ENCODE measurements at places on chromosomes 1 and 21.

GRCh38 chr1:228339766-228340685 is 66.6 kb downstream of the TRIM11 start:
- DNase-seq = no peak

DNA sequence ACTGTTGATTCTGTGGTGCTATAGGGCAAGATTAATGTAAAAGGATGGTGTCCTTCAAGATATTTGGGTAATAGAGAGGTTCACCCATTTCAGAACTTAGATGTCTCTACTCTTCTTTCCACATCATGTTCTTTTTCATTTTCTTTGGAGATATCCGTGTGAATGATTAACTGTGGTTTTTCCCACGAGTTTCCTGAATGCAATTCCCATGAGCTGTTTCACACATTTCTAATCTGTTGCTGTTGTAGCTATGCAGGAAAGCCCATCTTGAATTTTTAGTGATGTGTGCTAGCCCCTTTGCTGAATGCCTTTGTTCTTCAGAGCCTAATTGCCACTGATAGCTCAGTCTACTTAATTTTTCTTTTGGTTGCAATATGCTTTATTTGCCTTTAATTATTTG is 27.6 kb downstream of the SNX27 start:
- no peak for DNase-seq

DNA sequence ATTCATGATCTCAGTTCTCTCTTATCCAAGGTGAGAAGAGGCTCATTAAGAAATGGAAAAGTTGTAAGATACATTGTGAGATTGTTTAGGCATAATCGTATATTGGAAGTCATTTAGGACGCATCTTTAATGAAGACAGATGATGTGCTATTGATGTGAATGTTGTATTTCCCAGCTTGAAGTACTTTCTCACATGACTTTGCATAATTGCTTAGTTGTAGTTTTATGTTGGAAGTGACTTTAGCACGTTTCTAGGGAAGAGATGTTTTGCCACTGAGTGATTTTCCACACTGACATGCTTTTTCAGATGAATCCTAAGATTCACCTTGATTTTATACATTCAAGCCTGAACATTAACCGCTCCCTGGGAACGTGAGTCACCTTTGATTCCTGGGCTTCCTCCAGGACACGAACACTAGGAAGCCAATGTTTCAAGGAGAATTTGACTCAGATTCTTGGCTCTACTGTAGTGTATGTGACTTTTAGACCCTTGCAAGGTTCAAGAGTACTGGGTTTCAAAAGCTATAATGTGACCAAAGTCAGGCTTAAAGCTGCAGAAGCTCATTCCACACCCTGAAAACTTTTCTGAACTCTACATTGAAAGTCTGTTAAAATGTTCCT is 27.9 kb downstream of the ANGEL2 start:
- DNase-seq = no peak

GRCh38 chr1:196094821-196095220 is 513.4 kb downstream of the KCNT2 start:
- no peak for DNase-seq

DNA sequence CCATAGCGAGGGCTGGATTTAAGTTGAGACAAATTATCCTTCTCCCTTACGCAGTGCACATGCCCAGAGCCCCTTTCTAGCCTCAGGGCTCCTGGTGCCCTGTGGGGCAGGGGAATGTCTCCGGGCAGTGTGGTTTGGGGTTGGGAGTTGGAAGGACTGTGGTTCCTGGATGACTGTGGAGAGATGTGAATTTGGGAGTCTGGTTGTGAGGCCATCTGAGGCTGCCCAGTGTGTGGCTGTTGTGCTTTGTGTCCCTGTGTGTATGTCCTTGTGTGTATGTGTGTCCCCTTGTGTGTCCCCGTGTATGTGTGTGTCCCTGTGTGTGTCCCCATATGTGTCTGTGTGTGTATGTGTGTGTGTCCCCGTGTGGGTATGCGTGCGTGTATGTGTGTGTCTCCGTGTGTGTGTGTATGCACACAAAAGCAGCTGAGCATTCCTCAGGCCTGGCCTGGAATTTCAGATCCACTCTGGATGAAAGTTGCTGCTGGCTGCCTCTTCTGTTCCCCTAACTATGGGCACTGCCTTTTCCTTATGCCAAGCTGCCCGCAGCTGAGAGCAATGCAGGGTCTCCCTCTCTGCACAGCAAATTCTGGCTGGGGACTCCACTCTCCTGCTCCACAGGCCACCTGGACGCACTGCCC is 65.4 kb downstream of the UBIAD1 start:
- DNase-seq = no peak

DNA sequence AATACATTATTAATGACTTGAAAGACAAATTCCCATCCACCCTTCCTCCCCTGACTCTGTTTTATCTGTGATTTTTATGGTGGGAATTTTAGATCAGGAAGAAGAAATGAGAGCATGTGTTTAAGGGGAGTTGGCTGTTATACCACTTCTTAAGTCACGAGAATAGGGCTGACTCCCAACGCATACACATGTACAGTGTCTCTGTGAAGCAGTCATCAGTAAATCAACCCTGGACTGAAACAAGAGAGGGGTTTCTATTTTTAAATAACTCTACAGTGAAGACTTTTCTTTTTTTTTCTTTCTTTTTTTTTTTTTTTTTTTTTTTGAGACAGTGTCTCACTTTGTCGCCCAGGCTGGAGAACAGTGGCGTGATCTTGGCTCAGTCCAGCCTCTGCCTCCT is 106.1 kb downstream of the LBR start:
- DNase-seq = no peak

GRCh38 chr21:31157756-31158155 is 119.5 kb upstream of the KRTAP19-8 start:
- DNase-seq = no peak

DNA sequence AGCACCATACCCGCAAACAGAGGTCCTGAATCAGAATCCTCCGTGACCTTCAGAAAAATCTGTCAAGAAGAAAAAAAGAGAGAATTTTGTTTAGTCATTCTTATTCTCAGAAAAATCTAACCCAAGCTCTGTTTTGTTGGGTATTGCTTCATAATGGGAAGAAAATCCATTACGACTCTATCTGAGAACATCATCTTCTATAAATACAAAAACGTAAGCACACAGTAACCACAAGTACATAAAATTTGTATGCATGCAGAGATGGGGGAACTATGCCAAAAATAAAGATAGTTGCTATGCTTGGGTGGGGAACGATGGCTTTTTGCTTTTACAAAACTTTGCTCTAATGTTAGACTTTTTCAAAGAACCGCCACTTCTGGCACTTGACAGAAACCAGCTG is 84.2 kb downstream of the ABCA4 start:
- DNase-seq = no peak

DNA sequence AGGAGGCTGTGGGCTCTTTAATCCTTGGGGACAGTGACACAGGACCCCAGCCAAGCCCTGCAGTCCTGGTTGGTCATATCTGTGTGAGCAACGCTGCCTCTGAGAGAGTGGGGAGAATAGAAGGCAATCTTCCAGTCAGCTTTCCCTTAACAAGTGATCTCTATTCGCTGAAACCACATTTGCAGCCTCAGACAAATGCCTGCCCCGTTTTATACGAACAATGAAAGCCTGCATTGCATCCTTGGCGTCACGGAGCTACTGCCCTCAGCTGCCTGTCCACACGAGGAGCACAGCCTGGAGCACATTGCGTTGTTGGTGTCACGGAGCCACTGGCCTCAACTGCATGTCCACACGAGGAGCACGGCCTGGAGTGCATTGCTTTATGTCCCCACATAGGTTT is 150.2 kb upstream of the ARHGEF16 start:
- no peak for DNase-seq

DNA sequence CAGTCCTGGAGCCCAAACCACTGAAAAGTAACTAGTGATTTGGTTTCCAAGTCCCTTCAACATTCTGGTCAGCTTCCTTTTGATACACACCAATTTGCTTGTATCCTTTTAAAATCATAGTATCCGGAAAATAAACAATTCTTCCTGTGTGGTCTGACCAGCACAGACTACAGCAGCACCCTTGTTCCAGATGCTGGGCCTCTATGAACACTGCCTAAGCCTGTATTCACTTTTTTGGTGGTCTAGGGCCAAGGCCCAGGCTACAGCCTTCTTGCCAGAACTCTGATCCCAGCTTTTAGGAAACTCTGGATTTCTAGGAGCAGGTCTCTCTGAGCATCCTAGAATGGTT is 801 bp upstream of the DDAH1 start:
- DNase-seq = no peak

DNA sequence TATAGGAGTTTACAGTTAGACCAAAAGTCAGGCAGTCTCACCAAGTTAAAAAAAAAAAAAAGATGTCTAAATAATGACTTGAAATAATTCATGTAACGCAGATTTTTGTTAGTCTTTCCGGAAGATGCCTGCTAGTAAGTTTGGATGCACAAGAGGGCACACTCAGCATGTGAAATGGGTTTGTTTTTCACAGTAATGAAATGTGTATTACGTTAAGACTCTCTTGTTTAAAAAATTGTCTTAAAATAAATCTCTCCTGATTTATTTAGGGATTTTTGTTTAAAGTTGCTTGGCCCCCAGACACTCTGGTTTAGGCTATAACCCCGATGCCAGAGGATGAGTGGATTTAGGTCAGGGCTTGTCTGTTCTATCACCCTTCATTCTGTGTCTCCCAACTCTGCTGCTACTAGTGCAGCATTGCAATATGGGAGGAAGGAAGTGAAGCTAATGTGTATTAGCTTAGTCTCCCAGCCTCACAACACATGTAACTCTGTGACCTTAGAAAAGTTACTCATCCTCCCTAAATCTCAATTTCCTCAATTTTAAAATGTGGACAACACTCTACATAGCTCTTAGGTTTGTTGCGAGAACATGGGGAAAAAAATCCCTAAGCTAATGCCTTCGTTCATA is 25.7 kb downstream of the CTH start:
- DNase-seq = no peak

- DNase-seq = no peak
Observed at GRCh38 chr1:117605164-117605773, 579 bp upstream of the TENT5C start.

DNA sequence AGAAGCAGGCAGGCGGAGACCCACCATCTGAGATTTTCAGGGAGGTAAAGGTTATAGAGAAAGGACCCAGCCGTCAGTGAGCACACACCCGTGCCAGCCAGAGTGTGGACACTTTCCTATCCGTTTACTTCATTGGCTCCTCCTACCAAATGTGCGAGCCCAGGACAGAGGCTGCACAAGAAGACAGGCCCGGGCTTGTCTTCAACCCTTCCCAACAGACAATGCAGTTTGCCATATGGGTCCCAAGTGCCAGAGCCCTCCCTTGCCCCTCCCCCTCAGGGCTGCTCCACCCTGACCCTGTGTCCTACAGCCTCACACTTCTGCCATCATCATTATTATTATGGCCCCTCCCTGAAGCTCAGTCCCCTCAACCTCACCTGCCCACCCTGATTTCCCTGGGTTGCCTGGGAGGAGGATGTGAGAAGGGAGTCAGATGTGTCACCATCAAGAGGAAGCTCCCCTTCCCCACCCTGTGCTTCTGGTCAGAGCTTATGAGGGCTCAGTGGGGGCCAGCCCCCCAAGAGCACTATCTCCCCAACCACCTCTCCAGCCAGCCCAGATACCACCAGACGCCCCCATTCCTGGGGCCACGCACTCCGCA is 9.4 kb downstream of the LAPTM5 start:
- no peak for DNase-seq

DNA sequence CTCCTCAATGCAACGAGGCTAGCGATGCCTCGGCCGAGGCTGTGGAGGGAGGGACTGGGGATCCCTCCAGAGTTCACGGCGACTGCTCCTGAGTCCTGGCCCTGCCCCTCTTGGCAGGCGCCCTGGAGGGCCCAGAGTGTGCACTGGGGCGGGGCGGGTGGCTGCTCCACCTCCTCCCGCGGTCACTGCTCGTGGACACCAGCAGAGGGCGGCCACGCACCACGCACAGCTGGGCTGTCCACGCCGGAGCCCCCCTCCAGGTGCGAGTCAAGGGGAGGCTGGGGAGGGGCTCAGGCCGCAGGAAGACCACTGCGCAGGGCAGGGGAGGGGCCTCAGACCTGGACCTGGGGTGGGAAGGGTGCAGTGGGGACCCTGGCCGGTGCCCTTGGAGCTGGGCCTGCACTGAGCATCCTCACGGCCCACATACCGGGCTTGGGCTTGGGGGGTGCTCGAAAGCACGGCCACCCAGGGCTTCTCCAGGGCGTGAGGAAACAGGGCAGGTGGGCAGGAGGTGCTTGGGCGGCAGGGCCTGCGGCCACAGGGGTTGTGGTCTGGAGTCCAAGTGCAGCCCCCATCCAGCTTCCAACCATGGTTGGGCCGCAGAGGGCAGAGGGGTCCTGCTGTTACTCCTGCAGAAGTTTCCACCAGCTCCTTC is 20.6 kb upstream of the TTC34 start:
- DNase-seq = peak; percentile 45

DNA sequence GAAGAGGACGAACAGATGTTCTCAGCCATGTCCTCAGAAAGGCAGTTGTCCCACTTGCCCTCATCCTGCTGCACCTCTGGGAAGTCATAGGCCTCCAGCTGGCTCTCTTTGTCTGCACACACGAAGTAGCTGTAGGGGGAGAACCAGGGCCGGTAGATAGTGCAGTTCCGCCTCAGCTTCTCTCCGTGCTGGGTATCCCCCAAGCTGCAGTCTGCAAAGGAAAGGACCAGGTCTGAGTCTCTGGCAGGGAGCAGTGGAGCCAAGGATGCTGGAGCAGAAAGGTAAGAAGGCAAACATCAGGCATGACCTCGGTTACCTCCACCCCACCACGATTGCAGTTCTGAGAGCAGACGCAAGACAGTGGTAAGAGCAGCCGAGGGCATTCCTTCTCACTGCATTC is 2.2 kb downstream of the SPATA46 start:
- DNase-seq = no peak

- no peak for DNase-seq
Observed at GRCh38 chr1:228930479-228930957, 195.2 kb downstream of the RHOU start.

GRCh38 chr1:15341634-15342407 is 67.9 kb upstream of the EFHD2 start:
- no peak for DNase-seq

DNA sequence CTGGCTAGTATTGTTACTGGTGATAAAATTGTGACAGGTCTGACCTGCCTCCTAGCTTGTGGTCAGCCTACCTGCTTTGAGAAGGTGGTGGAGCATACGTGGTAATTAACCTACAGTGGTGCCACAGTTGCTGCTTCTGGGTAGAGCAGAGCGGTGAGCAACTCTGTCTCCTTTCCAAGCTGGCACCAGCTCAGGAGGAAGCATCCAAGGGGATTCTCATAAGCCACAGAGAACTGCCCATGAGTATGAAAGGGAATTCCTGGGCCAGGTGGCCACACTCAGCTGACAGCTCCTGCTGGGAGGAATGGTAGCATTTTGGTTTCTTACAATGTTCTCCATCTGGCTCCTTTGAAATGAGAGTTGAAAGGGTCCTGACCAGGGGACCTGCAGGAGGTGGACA is 39.4 kb downstream of the ATP2B4 start:
- DNase-seq = no peak

- DNase-seq = no peak
Observed at GRCh38 chr1:201481004-201481380, 12.0 kb upstream of the PHLDA3 start.

- no peak for DNase-seq
Observed at GRCh38 chr1:226455843-226456242, 48.0 kb upstream of the PARP1 start.

GRCh38 chr1:15993666-15994065 is 10.4 kb upstream of the SRARP start:
- no peak for DNase-seq

GRCh38 chr1:209800984-209801834 is 4.7 kb downstream of the IRF6 start:
- DNase-seq = no peak

- DNase-seq = no peak
Observed at GRCh38 chr1:165671526-165671925, 26.8 kb downstream of the ALDH9A1 start.
